Forelimb muscle (tissue), 1 donor: ENCODE measurements at places on chromosomes 12 and 14.
A peak's percentile ranks its signal among the peaks of the same experiment; 100 is the strongest.

- no peak for DNase-seq
These were observed 994.0 kb downstream of the TRHDE start for GRCh38 chr12:73266206-73266605.

DNA sequence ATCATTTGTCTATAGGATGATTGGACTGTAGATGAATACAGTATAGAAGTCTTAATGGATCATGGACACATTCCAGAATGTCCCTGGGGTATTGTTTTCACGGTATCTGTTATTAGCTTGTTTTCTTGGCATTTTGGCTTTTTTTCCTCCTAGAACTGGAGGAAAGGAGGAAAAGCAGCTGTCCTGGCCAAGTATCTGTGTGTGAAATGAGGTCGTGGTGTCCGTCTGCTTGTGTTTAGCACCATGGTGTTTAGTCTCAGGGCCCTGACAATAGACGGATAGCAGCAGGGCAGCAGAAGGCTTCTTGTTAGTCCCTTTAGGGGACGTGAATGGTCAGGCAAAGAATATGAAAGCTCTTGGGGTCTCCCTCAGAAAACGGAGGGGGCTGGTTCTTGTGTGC, 21.2 kb downstream of the FGF6 start:
- DNase-seq: no peak

DNA sequence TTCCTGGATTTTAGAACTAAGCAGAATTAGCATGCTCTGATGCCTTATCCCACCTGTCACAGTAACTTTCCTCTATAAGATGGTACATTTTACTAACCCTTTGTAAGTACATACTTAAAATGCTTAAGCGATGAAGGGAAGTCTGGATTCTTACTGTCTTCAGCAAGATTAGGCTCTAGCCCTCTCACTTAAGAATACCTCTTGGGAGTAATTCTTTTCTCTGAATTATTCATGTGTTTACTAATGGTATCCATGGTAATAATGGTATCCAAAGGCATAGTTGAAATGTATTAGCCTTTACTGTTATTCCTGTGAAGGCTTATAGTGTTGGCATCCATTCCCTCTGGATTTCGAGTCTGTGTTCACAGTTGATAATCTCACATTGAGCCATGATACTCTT, 176.9 kb downstream of the MON2 start:
- no peak for DNase-seq

- DNase-seq: no peak
These were observed 707.5 kb upstream of the TMEM132C start for GRCh38 chr12:127559349-127560040.

GRCh38 chr12:53651737-53652136, 24.1 kb downstream of the ATP5MC2 start:
- no peak for DNase-seq

- no peak for DNase-seq
These were observed 2.0 kb upstream of the AP1G2 start for GRCh38 chr14:23569443-23570151.

DNA sequence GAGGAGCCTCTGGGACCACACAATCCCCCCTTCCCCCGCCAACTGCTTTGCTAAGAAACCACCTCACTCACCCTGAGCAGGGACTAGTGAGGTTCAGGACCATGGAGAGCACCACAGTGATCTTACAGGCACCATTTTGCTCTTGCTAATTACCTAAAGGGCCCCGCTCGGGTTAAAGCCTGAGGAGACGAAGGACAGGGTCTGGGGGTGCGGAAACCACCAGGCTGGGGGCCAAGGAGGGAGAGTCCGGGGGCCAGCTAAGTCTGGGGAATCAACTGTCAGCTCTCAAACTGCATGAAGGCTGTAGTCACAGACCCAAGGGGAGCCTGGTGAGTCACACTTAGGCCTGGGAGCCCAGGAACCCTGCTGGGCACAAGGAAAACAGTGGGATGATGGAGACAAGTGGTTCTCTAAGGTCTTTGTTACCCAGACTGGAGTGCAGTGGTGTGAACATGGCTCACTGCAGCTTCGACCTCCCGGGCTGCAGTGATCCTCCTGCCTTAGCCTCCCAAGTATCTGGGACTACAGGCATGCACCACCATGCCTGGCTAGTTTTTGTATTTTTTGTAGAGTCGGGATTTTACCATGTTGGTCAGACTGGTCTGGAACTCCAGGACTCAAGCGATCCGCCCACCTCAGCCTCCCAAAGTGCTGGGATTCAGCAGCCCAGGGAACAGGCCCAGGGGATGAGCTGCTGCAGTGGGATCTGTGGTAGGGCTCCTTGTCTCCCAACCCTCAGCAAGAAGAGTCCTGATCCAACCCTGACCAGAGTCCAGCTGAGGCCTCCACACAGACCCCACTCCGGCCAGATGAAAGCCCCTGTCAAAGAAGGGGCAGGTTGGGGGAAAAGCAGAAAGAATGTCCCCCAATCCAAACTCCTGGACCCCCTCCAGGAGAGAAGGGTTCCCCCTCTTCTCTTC, 98.8 kb downstream of the CALM1 start:
- DNase-seq: peak; percentile 61

GRCh38 chr12:71014180-71014785, 93.7 kb upstream of the PTPRR start:
- no peak for DNase-seq

DNA sequence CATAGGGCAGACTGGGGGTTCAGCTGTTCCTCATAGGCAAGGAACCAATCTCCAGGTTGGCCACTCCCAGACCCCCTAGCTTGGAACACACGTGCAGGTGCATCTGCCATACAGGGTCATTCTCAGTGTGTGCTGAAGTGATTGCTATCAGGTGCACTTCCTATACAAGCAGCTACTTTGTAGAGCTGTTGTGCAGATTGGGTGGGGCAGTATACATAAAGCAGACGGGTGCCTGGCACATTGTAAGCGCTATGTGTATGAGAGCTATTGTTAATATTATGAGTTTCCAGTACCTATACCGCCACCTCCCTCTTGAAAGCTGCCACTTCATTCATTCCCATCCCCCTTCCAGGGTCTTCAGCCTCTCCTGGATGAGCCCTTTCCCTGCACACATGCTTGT, 17.3 kb downstream of the IRF2BPL start:
- no peak for DNase-seq

- DNase-seq: no peak
These were observed 46.0 kb upstream of the DYNC1H1 start for GRCh38 chr14:101918065-101918989.

GRCh38 chr14:67875175-67876006, 55.8 kb downstream of the RAD51B start:
- no peak for DNase-seq

DNA sequence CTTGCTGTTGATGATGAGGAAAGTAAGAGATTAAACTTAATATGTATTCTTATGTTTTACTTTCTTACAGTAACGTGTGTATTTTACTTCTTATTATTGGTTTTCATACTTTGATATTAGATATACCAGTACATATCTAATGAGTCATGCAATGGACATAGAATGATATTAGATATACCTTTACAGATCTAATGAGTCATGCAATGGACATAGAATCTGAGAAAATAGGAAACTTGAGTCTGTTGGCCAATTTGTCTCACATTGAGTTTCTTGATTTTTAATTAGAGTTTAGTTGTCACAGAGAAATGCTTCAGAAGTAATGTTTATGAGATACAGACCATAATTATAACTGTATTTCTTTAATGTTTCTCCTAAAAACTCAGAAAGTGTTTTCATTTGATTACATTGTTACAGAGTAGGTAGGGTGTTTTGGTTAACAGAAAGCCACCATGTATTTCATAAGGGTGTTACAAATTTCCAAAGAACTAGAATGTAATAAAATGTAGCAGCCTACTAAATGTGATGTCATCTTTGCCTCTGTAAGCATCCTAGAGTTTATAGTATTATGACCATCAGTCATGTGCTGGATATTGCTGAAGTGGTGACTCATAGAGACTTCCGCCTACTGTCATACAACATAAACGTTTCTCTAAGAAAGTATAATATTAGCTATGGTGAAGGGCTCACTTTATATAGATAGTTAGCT, 3.0 kb downstream of the GAS2L3 start:
- no peak for DNase-seq

- DNase-seq: peak; percentile 17
These were observed 93.9 kb downstream of the KSR2 start for GRCh38 chr12:117874842-117875434.
